ENCODE measurements at places on chromosomes 11 and 22.

DNA sequence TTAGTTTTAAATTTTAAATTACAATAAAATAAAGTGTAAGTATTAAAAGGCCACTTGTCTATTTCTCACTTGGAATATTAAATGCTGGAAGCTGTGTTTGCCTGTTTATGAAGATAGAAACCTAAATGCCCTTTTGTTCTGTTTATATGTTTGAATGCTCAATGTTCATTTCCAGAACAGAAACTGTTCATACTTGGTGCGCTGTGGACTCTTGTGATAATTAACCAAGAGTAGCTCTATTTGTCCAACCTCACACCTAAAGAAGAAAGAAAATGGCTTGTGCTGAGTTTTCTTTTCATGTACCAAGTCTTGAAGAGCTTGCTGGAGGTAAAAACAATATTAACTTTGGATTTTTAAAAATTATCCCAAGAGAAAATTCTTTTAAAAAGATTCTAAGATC is 5.7 kb downstream of the C11orf54 start:
- no peak for DNase-seq

GRCh38 chr11:77472991-77473800 is 698 bp downstream of the PAK1 start:
- no peak for DNase-seq

DNA sequence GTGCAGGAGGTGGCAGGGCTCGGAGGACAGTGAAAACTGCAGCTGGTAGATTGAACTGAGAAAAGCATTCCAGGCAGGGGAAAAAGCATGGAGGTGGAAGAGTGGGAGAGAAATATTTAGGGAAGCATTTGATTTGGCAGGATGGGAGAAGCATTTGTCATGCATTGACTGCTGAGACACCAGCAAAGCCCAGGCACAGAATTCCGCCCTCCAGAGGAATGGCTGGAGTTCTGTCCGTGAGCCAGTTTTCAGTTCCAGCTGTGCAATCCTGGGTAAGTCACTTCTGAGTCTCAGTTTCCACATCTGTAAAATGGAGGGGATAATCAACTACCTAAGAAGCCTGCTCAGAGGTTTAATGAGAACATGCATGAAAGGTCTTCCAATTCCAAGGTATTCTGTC is 4.3 kb upstream of the TSKU start:
- no peak for DNase-seq

GRCh38 chr11:126105022-126105747 is 42.5 kb upstream of the CDON start:
- DNase-seq, result no peak

DNA sequence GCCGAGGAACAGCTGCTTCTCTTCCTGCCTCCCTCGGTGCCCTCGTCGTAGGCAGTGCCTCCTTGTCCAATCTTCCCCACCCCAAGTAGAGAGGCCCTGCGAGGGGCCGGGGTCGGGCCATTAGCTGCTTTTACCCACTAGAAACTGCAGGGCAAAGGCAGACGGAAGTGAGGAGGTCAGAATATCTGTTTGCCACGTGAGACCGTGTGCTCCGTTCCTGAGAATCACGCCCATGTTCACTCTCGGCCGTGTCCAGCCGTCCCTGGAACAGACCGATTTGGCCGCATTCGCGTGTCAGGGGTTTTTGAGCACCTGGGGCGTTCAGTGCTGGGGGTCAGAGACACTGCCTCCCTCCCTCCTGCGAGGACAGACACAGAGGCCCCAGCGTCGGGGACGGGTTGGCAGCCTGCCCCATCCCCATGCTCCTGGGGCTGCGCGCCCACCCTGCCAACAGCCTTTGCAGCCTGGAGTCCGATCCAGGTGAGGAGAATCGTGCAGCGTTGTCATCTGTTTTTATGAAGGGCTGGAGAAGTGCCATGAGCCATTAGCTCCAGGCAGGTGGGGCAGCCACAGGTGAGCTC is 982.2 kb downstream of the BRD1 start:
- no peak for DNase-seq

DNA sequence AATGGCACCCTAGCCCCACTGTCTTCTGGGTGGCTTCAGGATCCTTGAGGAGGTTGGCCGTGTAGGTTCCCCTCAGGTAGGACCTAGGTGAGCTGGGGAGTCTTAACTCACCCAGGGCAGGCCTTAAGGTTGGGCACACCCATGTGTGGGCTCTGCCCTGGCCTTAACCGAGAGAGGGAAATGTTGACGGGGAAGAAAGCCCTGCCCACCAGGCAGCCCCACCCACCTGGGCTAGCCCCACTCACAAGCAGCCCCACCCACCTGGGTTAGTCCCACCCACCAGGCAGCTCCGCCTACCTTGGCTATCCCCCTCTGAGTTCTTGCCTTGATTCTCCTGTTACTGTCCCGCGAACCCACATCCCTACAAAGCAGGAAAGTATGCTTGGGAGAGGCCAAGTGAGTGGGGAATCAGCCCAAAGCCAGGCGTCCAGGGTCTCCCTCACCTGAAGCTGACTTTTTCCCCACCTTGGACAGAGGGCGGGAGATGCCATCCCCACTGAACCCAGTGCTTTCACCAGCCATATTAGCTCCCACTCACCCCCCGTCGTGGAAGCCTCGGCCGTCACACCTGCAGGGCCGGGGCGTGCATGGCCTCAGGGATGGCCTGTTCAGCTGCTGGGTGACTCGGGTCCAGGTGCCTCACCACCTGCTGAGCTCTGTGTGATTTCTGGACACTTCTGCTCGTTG is at the start of gene MYEOV:
Gene MYEOV (plus strand): TSS at position 337 of the 687 bp plus-strand sequence. CDS start 1,200 bp downstream, outside the sequence.
- no peak for DNase-seq

DNA sequence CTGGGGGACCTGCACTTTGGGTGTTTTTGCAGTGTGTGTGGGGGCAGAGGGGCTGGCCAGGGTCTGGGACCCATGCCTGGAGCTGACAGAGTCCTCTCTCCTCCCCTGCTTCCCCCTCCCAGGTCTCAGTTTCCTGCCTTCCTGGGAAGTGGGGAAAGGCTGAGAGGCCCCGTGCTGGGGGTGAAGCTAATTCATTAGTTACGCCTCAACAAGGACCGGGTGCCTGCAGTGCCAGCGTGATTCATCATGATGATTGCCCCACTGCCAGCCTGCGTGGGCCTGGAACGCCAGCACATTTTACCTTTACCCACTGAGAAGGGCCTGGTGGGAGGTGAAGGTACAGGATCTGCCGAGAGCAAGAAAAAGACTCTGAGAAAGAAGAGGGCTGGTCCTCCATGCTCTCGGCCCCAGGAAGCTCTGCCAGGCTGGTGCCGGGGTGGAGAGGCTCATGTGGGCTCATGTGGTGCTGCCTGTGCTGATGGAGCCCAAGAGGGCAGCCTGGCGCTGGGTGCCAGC is 2.9 kb upstream of the LRRC10B start:
- no peak for DNase-seq

DNA sequence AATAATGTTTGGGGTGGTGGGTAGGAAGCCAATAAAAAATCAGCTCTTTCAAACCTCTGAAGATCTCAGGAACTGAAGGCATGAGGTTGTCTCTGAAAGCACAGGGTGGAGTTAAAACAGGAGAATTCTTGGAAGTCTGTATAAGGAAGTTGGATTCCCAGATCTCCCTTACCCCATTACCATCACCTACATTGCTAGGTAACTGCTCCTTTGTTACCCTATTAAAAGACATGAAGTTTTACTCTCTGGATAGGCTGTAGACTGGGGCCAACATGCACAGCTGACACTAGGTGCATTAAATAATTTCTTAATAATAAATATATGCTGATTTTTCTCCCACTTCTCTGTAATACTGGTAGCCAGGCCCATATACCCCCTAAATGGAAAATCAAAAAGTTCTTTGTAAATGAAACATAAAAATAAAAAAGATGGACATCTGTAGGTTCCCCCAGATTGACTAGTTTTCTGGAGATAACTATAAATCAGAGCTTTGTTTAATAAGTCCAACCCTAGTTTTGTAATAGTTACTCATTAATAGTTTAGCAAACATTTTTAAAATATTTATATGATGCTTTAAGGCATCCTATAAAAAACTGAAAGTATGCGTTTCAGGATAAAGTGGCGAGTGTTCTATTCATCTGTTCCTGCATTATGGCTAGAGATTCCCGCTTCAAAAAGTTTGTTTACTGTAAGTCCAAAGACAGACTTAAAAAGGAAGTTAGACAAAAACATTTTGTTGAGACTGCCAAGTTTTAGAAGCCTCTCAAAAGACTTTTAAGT is 63.8 kb downstream of the KIF18A start:
- DNase-seq, result no peak

DNA sequence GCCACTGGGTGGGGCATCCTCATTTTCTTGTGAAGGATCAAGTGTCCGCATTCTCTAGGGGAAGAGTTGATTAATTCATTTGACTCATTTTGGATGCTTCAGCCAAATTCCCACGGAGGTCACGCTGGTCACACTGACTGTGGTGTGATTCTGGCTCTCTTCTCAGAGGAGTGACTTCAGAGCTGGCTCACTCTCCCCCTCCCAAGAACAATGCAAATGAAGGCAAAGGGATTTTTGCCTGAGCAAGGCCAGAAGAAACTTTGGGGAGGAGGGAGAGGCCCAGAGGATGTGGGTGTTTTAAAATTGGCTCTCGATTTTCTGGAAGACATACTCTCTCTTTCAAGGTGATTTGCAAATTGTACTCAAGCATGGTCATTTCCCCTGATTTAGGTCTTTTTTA is 51.1 kb upstream of the LMO2 start:
- DNase-seq, result peak; percentile 30

DNA sequence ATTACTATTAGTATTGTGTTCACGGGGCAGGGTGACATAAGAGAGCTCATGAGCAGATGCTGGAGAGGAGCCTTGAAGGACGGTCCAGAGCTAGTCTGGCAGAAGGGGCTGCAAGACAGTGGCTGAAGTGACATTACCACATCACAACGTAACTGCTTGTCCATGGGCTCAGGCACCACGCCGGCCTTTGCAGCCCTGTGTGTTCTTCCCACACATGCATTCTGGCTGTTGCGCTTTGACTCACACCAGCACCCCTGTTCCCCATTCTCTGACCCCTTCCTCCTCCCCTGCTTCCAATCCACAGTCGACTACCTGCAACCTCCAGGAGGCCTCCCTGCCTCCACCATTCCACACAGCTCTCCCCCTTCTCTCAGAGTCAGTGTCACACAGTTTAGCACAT is 103.3 kb downstream of the ME3 start:
- DNase-seq, result no peak

- DNase-seq, result no peak
These were observed 273.5 kb downstream of the ST3GAL4 start for GRCh38 chr11:126628790-126629621.

- DNase-seq, result no peak
These were observed 38.2 kb downstream of the RNF141 start for GRCh38 chr11:10502770-10503169.

DNA sequence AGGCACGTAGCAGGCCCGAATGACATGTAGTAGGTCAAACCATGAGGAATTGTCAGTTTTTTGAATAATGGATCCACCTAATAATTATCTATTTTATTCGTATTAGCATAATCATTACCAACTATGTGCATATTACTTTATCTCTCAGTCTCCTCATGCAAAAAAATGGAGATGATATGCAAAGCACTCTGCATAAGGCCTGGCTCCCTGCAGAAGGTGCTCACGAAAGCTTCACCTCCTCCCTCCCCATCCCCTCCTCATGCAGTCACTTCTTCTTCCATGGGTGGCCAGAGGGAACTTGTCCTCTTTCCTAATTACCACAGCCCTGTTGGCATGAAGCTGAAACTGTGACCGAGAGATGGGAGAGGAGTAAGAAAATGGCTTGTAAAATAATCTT is 20.8 kb upstream of the TSKU start:
- no peak for DNase-seq

DNA sequence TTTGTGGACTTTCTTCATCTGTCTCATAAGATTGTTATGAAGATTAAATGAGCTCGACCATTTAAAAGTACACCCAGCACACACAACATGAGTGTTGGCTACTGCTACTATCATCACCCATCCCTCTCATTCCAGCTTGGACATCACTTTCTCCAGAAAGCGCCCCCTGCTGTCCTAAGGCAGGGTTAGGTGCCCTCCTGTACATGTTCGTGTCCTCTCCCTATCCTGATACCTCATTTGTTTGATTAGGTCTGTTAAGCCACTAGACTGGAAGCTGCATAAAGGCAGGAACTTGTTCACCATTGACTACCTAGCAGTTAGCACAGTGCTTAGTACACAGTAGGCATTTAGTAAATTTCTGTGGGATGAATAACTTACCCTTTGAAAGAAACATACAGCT is 85.5 kb downstream of the ENTHD1 start:
- DNase-seq, result no peak

- DNase-seq, result no peak
These were observed 669 bp downstream of the MICAL3 start for GRCh38 chr22:18023509-18024275.

DNA sequence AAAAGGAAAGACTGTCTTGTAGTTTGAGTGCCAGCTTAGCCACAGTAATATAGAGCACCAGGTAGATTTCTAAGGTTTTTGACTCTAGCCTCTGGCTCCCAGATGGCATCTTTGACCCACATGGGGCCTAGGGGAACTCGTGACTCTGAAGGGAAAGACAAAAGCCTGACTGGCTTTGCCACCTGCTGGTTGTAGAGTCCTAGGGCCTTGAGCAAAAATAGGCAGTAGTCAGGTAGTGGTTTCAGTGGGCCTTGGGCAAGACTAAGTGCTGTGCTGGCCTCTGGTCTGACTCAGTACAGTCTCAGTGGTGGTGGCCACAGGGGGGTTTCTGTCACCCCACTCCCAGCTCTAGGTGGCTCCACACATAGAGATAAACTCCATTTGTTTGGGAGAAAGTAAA is 349.4 kb downstream of the FAM181B start:
- DNase-seq, result no peak

DNA sequence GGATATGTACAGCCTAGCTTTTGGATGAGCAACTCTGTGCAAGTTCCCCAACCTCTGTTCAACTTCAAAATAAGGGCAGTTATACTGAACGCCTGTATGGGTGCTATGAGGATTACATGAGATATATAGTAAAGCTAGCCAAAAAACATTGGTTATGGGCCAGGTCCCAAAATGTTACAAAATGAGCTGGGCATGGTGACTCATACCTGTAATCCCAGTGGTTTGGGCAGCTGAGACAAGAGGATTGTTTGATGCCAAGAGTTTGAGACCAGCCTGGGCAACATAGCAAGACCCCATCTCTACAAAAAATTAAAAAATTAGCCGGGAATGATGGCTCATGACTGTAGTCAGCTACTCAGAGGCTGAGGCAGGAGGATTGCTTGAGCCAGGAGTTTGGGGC is 118.4 kb downstream of the TEAD1 start:
- DNase-seq, result no peak

- DNase-seq, result peak; percentile 38
These were observed 35.1 kb downstream of the RRP8 start for GRCh38 chr11:6568191-6568918.
